ENCODE measurements at places on chromosomes 5 and 9.

DNA sequence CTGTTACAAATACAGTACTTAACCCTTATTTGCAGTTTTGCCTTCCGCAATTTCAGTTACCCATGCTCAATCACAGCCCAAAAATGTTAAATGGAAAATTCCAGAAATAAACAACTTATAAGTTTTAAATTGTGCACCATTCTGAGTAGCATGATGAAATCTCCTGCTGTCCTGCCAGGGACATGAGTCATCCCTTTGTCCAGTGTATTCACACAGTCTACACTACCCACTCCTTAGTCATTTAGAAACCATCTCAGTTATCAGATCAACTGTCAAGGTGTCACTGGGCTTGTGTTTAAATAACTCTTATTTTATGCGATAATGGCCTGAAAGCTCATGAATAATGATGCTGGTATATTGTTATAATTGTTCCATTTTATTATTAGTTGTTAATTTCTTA lies 95.8 kb downstream of the PLCXD3 start:
- DNase-seq = no peak

GRCh38 chr5:95709967-95710650 lies 21.0 kb upstream of the RHOBTB3 start:
- DNase-seq = no peak

- no peak for DNase-seq
Measured at GRCh38 chr9:80790764-80791163, 898.6 kb downstream of the TLE1 start.

GRCh38 chr5:36438765-36439561 lies 137.3 kb upstream of the RANBP3L start:
- DNase-seq = no peak

- no peak for DNase-seq
Measured at GRCh38 chr5:39475159-39475571, 50.4 kb upstream of the DAB2 start.

- DNase-seq = no peak
Measured at GRCh38 chr9:38651400-38652042, 31.1 kb upstream of the ANKRD18A start.
